ENCODE measurements at places on chromosomes 7 and 10.

DNA sequence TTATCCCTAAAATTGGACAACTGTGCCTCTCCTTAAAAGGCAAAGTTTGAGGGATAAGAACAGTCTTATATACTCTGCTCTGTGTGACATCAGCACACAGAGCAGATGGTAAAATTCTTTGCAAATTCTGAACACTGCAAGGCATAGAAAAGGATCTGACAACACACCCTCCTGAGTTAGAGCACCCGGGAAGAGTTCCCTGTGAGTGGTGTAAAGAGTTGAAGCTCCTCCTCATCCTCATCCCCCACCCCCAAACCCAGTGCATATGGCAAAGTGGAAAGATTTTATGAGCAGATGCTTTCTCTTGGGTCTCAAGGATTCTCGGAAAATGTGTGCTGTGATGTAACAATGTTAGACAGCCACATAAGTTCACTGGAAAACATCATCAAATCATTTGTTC is 40.0 kb upstream of the DGKI start:
- H3K27me3 ChIP-seq: peaks cover 7% of the 10 kb centered on the region
- H3K4me3 ChIP-seq: no peak overlapping the region
- no peak for DNase-seq
- H3K36me3 ChIP-seq: peaks cover 61% of the 10 kb centered on the region

DNA sequence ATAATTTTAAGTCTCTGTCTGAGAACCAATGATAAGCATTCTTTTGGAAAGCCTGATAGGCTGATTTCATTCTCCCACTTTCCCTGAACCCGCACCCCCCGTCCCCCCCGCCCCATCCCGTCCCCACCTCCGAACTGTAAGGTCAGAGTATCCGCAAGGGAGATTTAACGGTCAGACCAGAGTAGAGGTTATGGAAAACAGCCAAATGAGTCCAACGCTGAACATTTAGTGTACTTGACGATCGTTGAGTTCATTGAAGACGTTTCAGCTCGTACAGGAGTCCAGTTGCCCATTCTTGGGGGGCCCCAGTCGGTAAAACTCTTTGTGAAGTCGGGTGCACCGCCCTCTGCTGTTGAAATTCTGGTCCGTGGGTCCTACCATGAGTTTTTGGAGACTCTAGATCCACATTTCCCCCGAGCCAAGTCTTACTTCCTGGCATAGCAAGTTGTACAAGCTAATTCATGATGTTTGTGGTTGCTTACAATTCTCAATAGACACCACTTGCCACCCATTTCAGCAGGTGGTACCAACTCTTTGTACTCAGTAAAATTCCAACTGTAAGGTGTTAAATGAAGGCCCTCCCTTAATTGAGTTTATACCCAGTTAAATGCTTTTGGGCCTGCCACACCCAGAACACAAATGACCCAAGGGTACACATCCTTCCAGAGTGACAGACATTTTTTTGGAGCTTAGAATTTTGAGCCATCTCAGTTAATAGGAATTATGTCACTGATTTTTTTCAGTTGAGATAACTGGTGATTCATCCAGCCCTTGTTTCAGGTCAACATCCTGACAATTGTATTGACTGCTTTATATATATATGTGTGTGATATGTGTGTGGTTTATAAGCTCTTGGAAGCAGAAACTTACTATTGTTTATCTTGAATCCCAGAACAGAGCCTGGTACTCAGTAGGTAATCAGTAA is 1.2 kb downstream of the MARCHF5 start:
- H3K27ac ChIP-seq: peak overlapping the region; percentile 84
- peaks cover 16% of the 10 kb centered on the region for H3K36me3 ChIP-seq
- H3K4me3 ChIP-seq: peak overlapping the region; percentile 95
- H3K27me3 ChIP-seq: peaks cover 2% of the 10 kb centered on the region
- peaks cover 37% of the 10 kb centered on the region for H3K4me1 ChIP-seq
- DNase-seq: peak; percentile 42

DNA sequence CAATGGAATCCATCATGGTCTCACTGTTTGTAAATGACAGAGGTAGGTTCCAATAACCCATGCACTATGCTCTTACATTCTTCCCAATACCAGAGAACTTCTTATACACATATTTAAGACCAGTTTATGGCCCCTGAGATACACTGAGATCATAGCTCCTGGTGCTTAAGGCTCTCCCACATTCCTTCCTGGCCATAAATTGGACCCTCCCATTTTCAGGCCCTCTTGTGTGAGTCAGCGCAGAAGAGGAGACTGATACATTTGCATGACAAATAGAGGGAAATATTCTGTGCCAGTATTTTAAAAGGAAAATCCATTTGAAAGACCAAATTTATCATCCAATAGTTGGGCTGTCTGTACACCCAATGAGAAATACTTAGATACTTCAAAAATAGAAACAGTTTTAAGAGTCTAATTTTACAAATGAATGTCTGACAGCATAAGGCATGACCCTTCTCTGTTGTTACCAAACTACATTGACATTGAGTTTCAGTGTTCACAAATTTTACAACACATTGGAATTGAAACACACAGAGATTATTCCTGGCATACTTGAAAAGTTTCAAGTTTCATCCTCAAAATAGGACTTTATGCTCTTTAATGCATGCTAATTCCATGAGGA is 35.3 kb downstream of the SLC16A9 start:
- H3K36me3 ChIP-seq: no peaks in the 10 kb centered on the region
- no peaks in the 10 kb centered on the region for H3K4me1 ChIP-seq
- no peaks in the 10 kb centered on the region for H3K27me3 ChIP-seq
- no peak overlapping the region for H3K4me3 ChIP-seq
- no peak for DNase-seq

GRCh38 chr10:50369931-50370330 is 118.6 kb upstream of the ASAH2 start:
- H3K27me3 ChIP-seq: no peaks in the 10 kb centered on the region
- H3K27ac ChIP-seq: no peak overlapping the region
- H3K4me1 ChIP-seq: no peaks in the 10 kb centered on the region

- no peak for DNase-seq
- H3K27ac ChIP-seq: no peak overlapping the region
- no peaks in the 10 kb centered on the region for H3K27me3 ChIP-seq
- H3K4me1 ChIP-seq: no peaks in the 10 kb centered on the region
- no peaks in the 10 kb centered on the region for H3K36me3 ChIP-seq
Measured at GRCh38 chr10:129021594-129022304, 445.3 kb upstream of the MGMT start.

DNA sequence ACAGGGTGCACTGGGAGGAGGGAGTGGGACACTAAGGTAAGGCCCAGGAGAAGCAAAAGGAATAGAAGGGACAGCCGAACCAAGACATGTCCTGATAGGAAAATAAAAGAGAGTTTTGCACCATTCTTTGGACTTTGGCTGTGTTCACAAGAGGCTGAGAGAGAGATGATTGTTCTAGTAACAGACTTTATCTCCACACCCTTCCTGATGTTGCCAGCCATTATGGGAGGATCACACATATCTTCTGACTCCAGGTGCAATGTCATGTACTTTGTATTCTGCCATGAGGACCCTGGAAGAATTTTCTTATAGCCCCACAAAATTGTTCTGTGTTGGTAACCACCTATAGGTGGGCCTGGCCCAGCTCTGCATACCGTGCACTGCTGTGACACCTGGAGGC is 11.4 kb downstream of the LSMEM1 start:
- DNase-seq: no peak
- H3K36me3 ChIP-seq: peaks cover 8% of the 10 kb centered on the region
- peaks cover 14% of the 10 kb centered on the region for H3K4me1 ChIP-seq
- H3K4me3 ChIP-seq: no peak overlapping the region
- peaks cover 3% of the 10 kb centered on the region for H3K27me3 ChIP-seq

- no peaks in the 10 kb centered on the region for H3K27me3 ChIP-seq
- no peak overlapping the region for H3K27ac ChIP-seq
- H3K4me3 ChIP-seq: no peak overlapping the region
- H3K36me3 ChIP-seq: no peaks in the 10 kb centered on the region
- DNase-seq: no peak
Measured at GRCh38 chr10:57247271-57247670, 886.2 kb upstream of the ZWINT start.

- no peak overlapping the region for H3K27ac ChIP-seq
- DNase-seq: no peak
- H3K27me3 ChIP-seq: no peaks in the 10 kb centered on the region
- H3K4me1 ChIP-seq: no peaks in the 10 kb centered on the region
- H3K36me3 ChIP-seq: no peaks in the 10 kb centered on the region
- no peak overlapping the region for H3K4me3 ChIP-seq
Measured at GRCh38 chr10:22174442-22174841, 43.4 kb downstream of the EBLN1 start.

DNA sequence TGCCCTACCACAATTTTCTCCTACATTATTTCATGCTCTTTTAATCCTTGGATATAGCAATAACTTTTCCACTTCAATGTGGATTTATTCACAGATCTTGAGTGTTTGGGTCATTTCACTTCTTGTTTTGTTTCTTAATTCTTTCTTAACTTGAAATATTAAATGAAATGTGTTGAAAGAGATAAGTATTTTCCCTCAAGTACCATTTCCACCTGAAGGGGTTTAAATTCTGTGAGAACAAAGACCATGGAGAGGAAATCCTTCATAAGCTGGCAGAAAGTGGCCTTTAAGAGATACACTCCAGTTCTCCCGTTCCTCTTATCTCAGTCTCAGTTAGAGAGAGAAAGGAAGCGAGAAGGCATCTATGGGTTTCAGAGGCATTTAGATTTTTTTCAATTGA is 14.1 kb upstream of the DLD start:
- H3K4me1 ChIP-seq: peaks cover 23% of the 10 kb centered on the region
- H3K4me3 ChIP-seq: no peak overlapping the region
- H3K27me3 ChIP-seq: peaks cover 11% of the 10 kb centered on the region
- no peak for DNase-seq
- no peaks in the 10 kb centered on the region for H3K36me3 ChIP-seq

- H3K4me1 ChIP-seq: no peaks in the 10 kb centered on the region
- H3K27ac ChIP-seq: no peak overlapping the region
- peaks cover 15% of the 10 kb centered on the region for H3K27me3 ChIP-seq
- H3K4me3 ChIP-seq: no peak overlapping the region
- H3K36me3 ChIP-seq: no peaks in the 10 kb centered on the region
- DNase-seq: no peak
Measured at GRCh38 chr10:132139526-132139925, 47.2 kb upstream of the DPYSL4 start.

- no peak for DNase-seq
- H3K36me3 ChIP-seq: peaks cover 31% of the 10 kb centered on the region
- no peak overlapping the region for H3K4me3 ChIP-seq
- H3K27ac ChIP-seq: no peak overlapping the region
Measured at GRCh38 chr7:127847641-127848040, 183.6 kb downstream of the LRRC4 start.

DNA sequence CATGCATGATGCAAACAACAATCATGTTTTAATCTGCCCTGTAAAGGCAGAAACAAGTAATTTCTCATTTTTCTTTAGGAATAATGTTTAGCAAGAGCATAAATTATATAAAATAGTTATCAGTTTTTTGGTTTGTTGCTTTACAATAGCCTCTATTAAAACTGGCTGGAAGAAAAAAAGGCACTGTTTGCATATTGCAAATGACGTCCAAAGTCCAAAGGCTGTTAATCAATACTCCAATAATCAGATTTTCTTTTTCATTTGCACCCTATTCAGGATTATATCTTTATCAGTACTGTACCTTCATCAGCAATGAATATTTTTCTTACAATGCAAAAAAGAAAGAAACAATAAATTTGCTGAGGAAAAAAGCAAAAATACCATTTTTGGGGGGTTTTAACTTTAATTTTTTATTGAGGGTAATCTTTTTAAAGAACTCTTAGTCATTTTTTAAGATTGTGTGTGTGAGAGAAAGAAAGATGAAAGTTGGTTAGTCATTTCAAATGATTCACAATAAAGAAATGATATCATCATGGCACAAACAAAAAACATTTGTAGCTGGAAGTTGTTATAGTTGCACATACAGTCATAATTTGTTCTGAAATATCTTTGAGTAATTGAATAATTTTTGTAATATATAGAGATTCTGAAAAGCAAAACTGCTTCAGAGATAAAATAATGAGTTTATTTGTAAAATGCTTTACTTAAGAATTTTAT is 44.4 kb upstream of the AKR1C2 start:
- H3K36me3 ChIP-seq: no peaks in the 10 kb centered on the region
- H3K27me3 ChIP-seq: no peaks in the 10 kb centered on the region
- no peak overlapping the region for H3K4me3 ChIP-seq
- DNase-seq: peak; percentile 15
- H3K27ac ChIP-seq: no peak overlapping the region

- H3K27me3 ChIP-seq: peaks cover 3% of the 10 kb centered on the region
- H3K4me1 ChIP-seq: peaks cover 59% of the 10 kb centered on the region
- DNase-seq: peak; percentile 5
Measured at GRCh38 chr7:42096681-42097561, 140.1 kb downstream of the GLI3 start.

- H3K36me3 ChIP-seq: peaks cover 6% of the 10 kb centered on the region
- no peak overlapping the region for H3K27ac ChIP-seq
- H3K4me1 ChIP-seq: peaks cover 29% of the 10 kb centered on the region
- no peaks in the 10 kb centered on the region for H3K27me3 ChIP-seq
- peak; percentile 55 for DNase-seq
Measured at GRCh38 chr7:82044497-82045080, 274.7 kb upstream of the HGF start.

DNA sequence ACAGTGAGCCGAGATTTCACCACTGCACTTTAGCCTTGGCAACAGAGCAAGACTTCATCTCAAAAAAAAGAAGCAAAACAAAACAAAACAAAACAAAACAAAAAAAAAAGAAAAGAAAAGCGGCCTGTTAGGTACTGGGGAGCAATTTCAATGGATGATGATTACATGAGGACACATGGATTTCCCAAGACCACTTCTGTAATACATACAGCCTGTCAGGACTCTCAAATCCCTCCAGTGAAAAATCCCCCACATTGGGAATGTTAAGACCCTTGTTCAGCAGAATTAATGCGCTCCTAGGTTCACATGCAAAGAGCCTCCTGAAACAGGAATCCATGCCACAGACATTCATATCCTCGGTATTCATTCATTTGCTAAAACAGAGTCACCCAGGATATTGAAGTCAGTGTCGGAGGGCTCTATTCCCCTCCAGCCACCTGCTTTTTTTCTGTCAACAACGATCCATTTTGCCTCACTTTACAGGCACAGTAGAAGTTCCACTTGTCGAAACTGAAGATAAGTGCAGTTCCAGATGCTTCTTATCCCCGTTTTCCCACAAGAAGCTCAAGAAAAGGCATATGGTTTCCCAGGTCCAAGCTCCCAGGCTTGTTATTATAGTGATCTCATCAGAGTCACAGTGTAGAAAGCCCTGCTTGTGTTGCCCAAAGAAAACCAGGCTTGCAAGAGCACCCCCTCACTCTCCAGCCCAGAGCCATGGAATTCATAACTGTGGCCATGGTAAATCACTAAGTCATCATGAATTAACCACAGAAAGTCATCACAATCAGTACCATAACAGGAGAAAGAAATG is 20.2 kb downstream of the SLC16A12 start:
- peaks cover 9% of the 10 kb centered on the region for H3K27me3 ChIP-seq
- H3K36me3 ChIP-seq: no peaks in the 10 kb centered on the region
- peak overlapping the region; percentile 97 for H3K27ac ChIP-seq
- peak; percentile 94 for DNase-seq
- peak overlapping the region; percentile 86 for H3K4me3 ChIP-seq
- H3K4me1 ChIP-seq: peaks cover 62% of the 10 kb centered on the region

- no peaks in the 10 kb centered on the region for H3K27me3 ChIP-seq
- no peak overlapping the region for H3K4me3 ChIP-seq
- H3K36me3 ChIP-seq: no peaks in the 10 kb centered on the region
- no peak overlapping the region for H3K27ac ChIP-seq
Measured at GRCh38 chr10:88116971-88117626, 253.7 kb downstream of the PTEN start.

- DNase-seq: peak; percentile 80
- H3K36me3 ChIP-seq: no peaks in the 10 kb centered on the region
- H3K4me3 ChIP-seq: peak within 1 kb of the TSS; percentile 88
- H3K27ac ChIP-seq: peak within 1 kb of the TSS; percentile 90
Measured at GRCh38 chr10:97334370-97335175, at the start of gene FRAT2. TSS of gene FRAT2 (minus strand) at chr10:97334729. CDS start at chr10:97334572, 157 bp downstream.

GRCh38 chr7:50119815-50120637 is 27.0 kb upstream of the ZPBP start:
- H3K4me1 ChIP-seq: no peaks in the 10 kb centered on the region
- no peaks in the 10 kb centered on the region for H3K36me3 ChIP-seq
- DNase-seq: no peak
